CD4-positive, alpha-beta T cell treated with Interleukin-21 for 1 hour (primary cell): ENCODE measurements at places on chromosomes 4 and X.

DNA sequence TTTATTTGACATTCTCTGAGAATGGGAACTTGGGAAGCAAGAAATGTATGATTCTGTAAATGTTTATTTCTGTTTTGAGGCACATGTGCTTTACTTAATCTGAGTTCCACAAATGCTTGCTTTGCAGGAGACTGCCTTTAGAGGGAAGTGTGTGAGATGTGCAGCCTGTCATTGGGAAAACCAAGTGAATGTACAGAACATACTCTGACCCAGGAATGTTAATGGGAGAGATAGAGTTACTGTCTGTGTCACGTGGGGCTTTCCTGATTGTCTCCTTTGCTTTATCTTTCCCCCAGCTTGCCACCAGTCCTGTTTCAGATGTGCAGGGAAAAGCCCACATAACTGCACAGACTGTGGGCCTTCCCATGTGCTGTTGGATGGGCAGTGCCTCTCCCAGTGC is 218.6 kb upstream of the ANXA3 start:
- no peak for DNase-seq

DNA sequence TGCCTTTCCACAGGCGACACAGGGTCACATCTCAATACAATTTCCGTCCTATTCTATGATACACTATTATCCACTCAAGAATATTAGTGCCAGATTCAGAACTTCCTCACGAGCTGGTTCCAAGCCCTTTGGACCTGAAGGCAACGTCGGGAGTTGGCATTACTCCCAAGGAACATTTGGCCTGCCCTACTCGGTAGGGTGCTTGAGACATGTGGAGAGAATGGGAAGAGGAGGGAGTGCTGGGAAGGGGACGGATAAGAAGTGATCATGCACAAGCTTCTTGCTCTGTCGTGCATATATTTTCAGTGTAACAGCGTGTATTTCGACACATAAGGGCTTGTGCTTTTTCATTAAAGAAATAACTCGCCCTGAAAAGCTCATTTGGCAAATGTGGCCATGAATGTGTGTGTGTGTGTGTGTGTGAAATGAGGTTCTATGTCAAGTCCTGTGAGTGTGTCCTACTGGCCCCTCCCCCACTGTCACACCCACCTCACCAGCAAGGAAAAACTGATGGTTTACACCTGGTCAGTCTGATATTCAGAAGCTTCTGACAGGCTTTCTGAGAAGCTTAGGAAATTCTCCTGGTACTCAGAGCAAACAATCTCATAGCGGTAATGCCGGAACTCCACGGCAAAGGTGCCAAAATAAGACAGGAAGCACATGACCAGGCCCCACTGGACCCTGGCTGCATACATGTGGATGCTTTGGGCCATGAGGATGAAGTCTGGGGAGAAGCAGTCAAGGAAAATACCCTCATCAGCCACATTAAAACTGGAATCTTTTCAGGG is 54.8 kb downstream of the ENOPH1 start:
- no peak for DNase-seq

DNA sequence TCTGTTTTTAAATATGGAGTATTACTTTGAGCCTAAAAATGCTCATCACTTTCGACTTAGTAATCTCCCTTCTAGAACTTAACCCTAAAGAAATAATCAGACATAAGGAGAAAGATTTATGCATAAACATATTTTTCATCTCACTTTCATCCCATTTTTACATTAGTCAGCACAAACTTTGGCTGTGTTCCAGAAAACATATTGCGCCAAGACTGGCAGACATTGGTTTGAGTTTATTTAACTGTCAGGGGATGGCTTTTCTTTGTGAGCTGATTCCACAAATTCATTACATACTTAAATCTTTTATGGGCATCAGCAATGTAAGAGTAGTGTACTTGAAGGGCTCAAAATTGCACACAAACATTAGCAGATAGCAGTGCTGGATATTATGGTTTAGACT is 23.7 kb downstream of the MAOA start:
- DNase-seq, result no peak

DNA sequence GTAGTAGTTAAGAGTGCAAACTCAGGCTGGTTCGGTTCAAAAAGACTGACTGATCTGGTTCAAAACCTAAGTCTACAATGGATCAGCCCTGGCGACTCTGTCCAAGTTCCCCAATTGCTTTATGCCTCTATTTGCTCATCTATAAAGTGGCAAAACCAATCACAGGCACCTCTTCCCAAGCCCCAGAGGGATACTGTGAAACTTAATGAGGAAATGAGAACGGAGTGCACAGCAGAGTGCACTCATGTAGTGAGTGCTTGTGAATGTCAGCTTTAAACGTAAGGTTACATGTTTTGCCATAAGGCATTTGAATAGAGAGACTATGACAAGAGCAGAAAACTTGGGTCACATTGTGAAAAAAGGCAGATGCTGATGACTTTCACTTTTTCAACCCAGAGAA is 199.7 kb upstream of the KLF3 start:
- DNase-seq, result no peak

- no peak for DNase-seq
Observed at GRCh38 chr4:86441175-86441936, 81.5 kb upstream of the MAPK10 start.

DNA sequence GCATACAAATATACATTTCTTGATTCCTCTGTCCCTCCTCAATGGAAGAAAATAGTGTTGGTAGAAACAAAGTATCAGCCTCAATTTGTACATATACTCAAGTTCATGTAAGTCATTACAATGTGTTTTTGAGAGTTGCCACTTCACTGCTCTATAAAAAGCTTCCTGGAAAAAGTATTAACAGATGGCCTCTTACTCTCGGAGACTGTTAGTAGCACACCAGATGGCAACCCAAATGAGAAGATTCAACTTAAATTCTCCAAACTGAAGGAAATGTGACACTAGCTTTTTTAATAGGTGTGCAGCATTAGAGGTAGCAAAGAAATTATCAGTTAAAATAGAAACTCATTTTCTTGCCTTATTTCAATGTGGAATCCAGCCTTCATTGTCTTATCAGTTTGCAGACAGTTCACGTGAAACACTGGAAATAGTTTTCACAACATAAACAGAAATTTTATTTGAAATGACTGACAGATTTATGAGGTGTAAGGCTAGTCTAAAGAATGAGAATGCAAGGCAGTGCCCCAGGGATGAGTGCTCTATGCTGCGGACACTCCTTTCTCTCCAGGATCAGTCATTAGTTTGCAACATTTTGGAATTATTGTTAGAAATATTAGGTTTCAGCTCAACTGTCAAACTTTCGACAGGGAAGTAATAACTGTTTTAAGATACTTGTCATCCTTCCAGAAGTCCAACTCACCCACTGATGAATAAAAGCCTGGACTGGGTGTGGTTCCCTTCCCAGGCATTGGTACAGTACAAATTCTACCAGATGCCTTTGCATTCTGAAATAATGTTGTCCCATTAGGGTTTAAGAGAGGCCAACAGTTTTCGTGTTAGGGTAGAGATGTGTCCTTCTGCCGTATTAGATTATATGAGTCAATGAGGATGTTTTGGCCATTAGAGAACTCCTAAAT is 50.9 kb downstream of the IDS start:
- DNase-seq, result no peak

DNA sequence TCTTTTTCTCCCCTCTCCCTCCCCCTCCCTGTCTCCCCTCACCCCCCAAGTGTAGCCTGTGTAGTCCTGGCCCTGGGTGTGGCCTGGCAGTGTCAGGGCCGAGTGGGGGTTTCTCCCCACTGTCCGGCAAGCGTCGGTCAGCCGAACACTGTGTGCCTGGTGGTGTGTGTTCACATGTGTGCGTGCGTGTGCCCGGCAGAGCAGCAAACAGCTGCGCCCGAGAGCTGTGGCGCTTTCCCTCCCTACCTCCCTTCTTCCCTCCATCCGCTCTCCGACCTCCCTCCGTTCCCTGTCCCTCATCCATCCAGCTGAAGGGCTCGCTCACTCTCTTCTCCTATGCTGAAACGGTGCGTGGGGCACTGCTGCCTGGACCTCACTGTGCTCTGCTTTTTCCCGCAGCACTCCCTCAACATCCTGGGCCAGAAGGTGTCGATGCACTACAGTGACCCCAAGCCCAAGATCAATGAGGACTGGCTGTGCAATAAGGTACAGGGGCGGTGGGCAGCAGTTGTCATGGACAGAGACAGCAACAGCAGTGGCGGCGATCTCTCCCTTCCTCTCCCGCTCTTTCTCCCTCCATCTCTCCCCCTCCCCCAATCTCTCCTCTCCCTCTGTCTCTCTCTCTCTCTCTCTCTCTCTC is 17.4 kb upstream of the UBA1 start:
- no peak for DNase-seq

DNA sequence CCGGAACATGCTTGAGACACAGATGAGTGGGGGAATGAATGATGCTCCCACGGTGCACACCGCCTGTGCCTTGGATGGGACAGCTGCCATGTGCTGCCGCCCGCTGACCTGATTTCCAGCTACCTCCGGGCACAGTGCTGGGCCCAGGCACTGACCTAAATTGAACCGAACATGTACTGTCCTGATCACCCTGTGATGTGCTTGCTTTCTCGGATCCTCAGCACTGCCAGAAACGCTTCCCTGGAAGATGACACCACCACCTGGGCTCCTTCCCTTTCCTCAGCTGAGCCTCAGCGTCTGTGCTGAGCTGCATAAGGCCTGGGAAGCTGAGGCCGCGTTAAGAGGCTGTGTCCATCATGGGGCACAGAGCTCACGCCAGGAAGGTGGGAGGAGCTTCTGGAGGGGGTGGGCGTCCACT is 39.3 kb upstream of the MXD4 start:
- no peak for DNase-seq

- no peak for DNase-seq
Observed at GRCh38 chr4:83850435-83850834, 314.5 kb downstream of the GPAT3 start.

- DNase-seq, result no peak
Observed at GRCh38 chr4:49000806-49001205, 14.7 kb downstream of the CWH43 start.

DNA sequence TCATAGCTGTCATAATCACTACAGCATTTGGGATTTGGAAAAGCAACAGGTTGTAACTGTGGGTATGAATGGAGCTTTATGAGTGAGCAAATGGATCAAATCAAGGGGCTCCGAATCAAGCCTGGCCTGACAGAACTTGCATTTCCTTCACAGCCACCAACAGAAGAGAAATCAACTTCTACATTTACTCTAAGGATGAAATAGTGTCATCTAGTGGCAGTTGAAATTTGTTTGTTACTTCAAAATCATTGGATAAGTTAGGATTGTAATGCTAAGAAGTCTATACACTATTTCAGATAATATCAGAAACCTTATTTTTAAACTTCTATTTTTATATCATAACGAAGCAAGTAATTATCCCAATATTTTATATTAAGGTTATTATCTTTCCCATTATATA is 10.7 kb upstream of the WDR17 start:
- DNase-seq, result no peak

DNA sequence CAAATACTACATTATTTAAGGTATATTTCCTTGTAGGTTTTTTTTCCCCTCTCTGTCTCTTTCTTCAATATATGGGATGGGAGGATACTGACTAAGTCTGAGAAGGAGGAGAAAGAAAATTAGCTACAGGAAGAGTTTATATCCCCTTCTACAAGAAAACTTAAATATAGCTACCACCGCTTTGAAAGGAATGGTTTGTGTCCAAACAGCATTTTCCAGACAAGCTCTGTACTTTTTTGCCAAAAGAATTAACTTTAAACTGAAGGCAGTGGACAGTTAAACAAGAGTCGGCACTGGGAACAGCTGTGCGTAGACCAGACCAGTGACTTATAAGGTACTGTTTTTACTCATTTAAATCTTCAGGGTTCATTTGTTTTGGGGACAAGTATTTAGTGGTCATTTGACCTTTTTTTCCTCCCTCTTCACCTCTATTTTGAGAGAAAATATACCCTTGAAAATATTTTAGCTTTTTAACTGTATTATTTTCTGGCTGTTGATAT is 303.7 kb downstream of the ARHGAP24 start:
- DNase-seq, result no peak

- DNase-seq, result no peak
Observed at GRCh38 chrX:114152130-114152529, 431.8 kb upstream of the HTR2C start.

GRCh38 chrX:149845385-149845784 is 35.6 kb upstream of the MAGEA8 start:
- no peak for DNase-seq

GRCh38 chrX:148552775-148553174 is 52.4 kb downstream of the AFF2 start:
- DNase-seq, result no peak

DNA sequence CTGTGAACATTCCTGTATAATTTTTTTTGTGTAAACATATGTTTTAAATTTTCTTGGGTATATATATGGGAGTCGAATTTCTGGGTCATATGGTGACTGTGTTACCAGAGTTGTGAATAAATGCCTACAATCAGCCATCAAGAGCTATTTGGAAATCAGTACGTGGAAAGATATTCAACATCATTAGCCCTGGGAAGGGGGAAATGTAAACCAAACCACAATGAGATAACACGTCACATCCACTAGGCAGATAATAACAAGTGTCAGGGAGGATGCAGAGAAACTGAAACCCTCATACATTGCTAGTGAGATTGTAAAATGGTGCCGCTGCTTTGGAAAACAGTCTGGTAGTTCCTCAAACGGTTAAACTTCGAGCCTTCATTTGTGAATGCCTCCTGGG is 43.9 kb downstream of the LUZP4 start:
- no peak for DNase-seq

DNA sequence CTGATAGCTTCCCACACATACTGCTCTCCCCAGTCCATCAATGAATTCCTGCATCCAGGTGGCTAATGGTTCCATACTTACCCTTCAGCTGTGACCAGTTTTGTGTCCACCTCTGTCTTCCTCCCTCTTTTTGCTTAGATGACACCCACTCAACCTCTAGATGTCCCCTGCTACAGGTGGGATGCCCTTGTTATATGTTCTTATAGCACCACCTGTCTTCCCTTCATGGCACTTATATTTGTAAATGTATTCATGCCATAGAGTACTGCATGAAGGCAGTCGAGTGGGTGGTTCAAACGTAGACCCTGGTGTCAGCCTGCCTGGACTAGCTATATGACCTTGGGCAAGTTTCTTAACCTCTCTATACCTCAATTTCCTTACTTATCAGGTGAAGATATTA is 6.5 kb upstream of the USP46 start:
- DNase-seq, result peak; percentile 46

DNA sequence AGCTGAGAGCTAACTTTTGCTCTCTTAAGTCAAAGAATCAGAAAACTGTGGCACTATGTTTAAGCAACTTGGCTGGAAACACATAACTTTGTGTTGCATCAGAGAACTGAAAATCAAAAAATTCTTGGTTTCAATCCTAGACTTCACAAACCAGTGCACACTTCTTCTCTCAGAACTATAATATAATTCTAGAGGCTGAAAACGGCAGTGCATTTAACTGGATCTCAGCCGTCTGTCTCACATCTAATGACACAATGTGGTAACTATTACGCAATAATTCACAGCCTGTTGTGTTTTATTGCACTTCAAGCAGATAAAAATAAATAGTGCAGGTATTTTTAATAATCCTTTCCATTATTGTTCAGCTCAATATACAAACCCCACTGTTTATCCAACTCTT is 260.6 kb upstream of the DIAPH2 start:
- DNase-seq, result no peak
